ENCODE measurements at places on chromosomes 1 and 21.
A peak's percentile ranks its signal among the peaks of the same experiment; 100 is the strongest.

DNA sequence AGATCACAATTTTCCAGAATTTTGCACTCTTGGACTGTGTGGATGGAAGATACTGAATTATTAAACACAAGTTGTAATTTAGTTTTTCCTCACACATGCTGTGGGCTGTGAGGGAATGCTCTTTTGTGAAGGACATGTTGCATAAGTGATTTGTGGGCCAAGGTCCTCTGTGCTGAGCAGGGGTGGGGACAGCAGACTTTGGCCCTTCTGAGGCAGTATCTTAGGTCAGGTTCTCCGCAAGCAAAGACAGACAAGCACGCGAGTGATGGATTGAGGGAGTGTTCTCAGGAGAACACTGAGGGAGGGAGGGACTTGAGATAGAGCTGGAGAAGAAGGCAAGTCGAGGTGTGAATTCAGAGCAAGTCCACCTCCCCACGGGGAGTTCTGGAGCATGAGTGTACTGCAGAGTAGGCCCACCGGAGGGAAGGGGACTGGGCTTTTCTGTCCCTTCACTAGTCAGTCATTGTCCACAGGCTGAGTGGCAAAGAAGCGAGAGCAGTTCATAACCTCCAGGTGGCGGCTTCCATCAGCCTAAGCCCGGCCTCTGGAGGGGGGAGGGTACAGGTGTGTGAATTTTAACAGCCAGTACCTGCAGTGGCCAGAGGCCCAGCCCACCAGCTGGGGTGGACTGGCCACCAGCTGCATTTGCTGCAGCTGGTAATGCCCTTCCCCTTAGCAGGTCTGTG, 19.1 kb upstream of the CD101 start:
- DNase-seq, result no peak

DNA sequence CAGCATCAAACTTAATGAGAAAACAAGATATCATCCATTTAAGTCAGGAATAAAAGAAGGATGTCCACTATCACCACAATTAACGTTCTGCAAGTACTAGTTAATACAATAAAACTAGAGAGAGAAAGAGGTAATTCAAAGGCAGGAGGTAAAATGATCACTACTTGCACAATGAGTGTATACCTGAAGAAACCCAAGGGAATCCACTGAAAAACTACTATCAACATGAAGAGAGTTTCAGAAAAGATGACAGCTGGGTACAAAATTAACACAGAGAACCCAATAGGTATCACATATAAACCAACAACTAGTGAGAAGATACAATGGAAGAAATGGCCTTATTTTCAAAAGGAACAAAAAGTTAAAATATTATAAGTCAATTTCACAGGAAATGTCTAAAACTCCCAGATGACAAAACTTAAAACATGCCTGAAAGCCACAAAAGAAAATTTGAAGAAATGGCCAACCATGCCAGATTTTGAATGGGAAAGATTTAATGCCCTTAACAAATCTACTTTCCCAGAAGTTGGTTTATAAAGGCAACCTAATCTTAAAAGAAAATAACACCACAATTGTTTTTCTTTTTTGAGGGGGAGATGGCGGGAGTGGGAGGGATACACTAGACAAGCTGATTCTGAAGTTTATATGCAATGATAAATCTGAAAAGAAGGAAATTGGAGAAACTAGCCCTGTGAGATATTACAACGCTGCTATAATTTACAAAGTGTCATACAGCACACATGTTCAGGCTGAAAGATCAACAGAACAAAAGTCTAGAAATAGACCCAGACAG, 17.8 kb downstream of the VPS26C start:
- no peak for DNase-seq

DNA sequence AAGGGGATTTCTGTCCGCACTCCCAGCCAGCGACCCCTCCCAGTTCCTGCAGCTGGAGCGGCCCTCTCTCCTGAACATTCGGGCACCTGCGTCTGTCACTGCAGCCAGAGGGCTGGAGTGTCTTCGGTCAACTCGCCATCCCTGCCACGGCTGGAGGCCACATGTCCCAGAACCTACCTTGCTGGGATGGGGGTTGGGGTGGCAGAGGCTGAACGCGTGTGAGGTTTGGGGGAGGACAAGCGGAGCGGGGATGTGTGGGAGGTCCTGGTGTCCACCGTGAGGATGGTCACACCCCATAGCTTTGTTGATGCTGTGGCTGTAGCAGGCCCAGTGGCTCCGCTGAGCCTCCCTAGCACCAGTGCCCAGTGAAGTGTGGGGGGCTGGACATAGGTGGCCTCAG, 14.8 kb upstream of the C1orf174 start:
- DNase-seq, result no peak

DNA sequence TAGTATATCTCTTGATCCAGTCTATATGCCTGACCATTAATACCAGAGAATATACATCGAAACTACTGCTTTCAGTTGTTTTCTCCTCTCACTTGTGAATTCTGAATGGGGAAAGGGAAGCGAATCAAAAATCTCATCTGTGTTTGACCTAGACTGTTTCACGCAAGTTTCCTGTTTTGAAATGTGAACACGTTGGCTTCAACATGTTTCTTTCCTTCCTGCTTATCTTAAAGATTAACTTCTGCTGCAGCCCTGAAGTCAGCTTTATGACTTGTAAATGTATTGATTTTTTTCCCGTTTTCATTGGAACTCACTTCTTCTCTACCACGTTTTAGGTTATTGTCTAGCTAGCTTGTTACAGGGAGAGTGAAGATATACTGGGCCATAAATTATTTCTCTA, 49.9 kb downstream of the SNX27 start:
- DNase-seq, result peak; percentile 48

DNA sequence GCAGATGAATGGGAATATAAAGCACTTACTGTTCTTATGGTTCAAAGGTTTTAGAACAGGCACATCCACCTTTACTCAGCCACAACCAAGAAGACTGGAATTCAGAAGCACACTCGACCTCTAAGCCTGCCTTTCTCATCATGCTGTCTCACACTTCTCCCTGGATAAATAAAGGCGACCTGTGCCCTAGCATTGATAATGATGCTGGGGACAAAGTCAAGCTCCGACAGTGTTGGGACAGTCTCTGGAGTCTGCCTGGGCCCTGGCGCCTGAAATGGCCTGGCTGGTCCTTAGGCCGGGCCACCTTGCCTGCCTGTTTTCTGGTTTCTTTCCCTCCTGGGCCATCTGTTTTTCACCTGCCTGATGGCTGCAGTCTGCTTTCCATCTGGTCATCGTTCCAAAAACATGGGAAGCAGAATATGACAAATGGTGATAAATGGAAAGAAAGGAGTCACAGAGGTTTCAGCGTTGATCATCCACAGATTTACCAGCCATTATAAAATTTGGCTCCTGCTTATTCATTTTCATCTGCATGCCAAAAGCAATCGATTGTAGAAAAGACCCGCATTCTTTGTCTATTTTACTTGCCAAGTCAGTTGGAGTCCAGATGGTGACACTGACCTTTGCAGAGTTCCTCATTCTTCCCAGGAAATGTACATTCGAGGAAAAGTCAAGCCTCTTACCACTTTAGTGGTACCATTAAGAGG, 91.2 kb upstream of the KCNJ15 start:
- DNase-seq, result no peak

DNA sequence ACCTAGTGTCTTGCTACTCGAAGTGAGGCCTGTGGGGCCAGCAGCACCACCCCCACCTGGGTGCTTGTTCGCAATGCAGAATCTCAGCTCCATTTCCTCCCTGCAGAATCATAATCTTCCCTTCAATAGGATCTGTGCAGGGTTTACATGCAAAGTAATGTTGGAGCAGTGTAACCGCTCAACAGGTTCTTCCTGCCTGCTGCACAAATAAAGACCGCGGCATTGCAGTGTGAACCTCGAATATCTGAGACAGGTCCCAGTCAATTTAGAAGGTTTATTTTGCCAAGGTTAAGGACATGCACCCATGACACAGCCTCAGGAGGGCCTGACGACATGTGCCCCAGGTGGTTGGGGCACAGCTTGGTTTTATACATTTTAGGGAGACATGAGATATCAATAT, 119.2 kb downstream of the TLR5 start:
- DNase-seq, result no peak

DNA sequence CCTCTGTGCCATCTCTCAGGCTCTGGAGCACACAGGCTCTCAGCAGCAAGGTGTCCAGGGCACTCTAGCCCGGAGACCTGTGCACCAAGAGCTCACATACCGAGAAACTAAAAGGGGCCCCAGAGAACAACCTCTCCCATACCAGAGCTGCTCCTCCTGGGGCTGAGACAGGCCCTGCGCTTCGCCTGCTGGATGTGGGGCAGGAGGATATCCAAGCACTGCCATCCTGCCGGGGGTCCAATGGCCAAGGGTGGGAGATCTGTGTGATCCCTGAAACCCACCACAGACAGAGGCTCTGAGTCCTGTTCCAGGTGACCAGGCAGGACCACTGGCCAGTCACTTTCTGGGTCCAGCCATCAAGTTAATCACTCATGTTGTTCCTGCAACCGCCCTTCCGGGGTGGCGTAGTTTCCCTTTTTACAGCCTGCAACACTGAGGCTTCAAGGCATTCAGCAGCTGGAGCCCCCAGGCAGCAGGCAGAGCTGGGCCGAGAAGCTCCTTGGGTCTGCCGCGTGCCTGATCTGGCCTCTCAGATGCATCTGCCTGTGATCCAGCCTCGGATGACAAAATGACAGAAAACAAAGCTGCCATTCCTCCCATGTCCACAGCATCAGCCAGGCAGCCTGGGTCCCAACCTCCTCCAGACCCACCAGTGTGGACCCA, 36.7 kb upstream of the ACTRT2 start:
- DNase-seq, result no peak

DNA sequence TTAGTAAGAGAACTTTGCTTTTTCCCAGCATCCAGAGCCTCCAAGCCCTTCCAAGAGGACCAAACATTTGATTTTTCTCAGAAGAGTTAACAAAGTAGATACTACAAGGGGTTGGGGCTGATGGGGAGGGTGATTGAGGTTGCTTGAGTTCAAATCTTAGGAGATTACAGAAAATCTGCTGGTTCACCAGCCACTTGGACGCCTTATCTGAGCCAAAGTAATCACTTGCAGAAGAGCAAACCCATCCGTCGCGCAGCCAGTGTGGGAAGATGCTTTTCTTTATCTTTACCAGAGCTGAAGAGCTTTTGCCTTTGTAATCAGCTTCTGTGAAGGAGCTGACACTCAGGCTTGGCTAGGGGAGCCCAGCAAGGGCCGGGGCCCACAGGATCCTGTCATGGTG, 91.9 kb upstream of the CTTNBP2NL start:
- no peak for DNase-seq

DNA sequence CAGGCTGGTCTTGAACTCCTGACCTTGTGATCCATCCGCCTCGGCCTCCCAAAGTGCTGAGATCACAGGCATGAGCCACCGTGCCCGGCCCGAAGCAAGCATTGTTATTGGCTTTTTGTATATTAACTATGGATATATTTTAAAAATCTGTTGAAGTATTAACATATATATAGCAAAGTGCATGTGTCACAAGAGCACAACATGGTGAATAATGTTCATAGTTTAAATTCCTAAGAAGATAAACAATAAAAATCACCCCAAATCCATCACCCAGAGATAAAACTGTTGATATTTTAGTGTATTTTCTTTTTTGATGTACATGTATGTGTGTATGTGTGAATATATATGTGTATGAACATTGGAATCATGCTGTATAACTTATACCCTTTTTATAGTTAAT, 9.1 kb upstream of the FOXE3 start:
- DNase-seq, result no peak

Measured in NB4 (cell line).